Panc1 (cell line): ENCODE measurements at places on chromosomes 12 and 14. TPM values are rescaled to one million over a fixed set of nuclear protein-coding genes. Genes with fewer than 3 reads are reported as not detected.

CFAP54 gene
- total RNA-seq: 0.64 TPM

DNA sequence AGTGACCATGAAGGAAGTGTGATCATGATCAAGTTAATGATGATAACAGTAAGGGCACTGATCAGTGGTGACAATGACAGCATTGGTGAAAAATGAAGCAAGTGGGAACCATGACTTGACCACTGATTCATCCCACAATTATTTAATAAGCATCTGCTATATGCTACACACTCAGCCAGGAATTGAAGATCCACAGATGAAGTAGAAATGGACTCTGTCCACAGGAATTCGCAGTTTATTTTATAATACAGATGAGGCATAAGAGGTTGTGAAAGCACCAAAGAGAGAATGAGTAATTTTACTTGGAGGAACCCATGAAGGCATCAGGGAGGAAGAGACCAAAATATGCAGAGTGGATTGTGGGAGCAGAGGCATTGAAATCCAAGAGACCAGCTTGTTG, 33.8 kb upstream of the SMUG1 start:
- no peak for DNase-seq

GRCh38 chr12:21538061-21538653, 12.1 kb downstream of the SPX start:
- DNase-seq: no peak

GRCh38 chr14:105203057-105203531, 22.0 kb upstream of the NUDT14 start:
- DNase-seq: peak; percentile 7

DNA sequence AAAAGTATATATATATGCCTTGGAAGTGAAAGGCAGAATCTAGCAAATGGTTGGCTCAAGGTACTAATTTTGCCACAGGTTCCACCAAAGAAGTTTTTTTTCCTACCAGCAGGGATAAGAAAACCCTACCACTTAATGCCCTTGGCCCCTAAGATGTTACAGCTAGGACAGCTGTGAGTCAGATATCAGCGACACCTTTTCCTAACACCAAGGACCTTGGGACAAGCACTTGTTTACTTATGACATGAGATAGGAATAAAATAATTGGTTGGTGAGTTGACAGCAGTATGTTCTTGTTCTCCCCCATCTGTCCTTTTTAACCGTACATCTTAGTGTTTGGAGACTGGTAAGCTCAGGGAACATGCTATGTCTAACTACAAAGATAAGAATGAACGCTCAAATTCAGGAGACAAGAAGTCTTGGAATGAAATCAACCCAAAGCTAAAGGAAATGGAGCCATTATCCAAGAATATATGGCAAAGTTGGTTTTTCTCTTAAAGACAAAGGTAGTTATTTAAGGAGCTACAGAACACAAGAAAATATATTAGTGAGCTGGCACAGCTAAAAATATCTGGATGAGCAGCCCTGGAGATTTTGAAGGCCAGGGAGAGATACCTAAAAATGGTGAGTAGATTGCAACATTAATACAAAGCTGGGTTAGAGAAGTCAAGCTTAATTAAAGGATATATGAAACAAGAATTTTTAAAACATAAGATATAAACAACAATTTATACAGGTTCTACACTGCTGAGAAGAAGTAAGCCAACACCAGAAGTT, 126.8 kb downstream of the TMTC1 start:
- no peak for DNase-seq

DNA sequence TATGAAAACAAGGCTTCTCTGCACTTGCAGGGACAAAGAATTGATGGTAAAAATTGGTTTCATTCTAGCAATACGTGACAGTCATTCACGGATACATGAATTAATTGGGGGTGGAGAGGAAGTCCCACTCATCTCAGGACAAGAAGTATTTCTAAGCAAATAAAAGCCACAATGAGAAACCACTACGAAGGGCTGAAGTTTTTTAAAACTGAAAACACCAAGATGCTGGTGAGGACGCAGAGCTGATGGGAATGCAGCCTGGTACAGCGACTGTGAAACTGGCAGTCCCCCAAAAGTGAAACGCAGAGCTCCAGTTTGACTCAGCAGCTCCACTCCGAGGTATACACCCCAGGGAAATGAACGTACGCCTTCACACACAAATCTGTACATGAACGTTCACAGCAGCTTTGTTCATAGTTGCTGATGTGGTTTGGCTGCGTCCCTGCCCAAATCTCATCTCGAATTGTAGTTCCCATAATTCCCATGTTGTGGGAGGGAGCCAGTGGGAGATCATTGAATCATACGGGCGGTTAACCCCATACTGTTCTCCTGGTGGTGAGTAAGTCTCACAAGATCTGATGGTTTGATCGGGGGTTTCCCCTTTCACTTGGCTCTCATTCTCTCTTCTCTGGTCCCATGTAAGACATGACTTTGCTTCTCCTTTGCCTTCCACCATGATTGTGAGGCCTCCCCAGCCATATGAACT, 89.0 kb downstream of the SCARB1 start:
- DNase-seq: no peak

DNA sequence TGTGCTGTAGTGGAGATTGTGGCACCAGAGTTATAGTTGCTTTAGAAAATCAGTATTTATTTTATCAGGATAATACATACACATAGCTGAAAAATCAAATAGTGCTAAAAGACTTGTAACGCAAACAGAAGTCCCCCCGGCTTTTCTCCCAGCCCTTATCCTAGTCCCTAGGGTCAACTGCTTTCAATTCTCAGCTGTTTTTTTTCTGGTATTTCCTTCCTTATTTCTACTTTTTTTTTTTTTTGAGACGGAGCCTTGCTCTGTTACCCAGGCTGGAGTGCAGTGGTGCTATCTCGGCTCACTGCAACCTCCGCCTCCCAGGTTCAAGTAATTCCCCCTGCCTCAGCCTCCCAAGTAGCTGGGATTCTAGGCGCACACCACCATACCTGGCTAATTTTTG, 8.4 kb upstream of the CTDSP2 start:
- DNase-seq: no peak

DNA sequence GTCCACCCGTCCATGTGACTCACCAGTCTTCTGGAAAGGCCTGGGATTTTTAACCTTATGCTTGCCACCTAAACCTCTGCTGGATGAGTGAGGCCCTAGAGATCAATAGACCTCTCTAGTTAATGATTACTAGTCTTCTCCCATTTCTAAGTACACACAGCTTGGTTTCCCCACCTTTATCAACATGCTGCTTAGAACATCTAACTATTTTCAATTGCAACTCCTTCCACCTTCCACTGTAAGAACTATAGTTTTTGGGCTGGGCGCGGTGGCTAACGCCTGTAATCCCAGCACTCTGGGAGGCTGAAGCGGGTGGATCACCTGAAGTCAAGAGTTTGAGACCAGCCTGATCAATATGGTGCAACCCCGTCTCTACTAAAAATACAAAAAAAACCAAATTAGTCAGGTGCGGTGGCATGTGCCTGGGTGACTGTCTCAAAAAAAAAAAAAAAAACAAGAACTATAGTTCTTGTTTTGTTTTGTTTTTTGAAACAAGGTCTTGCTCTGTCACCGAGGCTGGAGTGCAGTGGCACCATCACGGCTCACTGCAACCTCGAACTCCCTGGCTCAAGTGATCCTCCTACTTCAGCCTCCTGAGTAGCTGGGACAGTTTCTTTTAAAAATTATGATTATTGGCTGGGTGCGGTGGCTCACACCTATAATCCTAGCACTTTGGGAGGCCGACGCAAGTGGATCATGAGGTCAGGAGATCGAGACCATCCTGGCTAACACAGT, 18.7 kb upstream of the MDM2 start:
- DNase-seq: no peak

GRCh38 chr14:31371646-31372045, 48.7 kb downstream of the HEATR5A start:
- no peak for DNase-seq

DNA sequence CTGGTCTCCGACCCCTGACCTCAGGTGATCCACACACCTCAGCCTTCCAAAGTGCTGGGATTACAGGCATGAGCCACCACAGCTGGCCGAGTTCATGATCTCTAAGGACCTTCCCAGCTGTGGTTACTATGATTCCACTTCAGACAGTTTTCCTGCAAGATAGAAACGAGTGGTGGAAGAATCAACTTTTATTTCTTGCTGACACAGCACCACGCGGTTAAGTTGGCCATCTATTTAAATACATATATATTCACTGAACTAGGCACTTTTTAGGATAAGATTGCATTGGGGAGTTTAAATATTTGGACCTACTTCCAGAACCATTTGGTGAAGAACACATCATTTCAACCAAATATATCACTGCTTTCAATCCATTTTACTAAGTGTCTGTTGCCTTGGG, 213.4 kb downstream of the TBX5 start:
- DNase-seq: no peak

EML5 gene
- 0.10 TPM for total RNA-seq

NR4A1 gene
- 2.0 TPM for total RNA-seq

FGF6 gene
- total RNA-seq: not detected

DNA sequence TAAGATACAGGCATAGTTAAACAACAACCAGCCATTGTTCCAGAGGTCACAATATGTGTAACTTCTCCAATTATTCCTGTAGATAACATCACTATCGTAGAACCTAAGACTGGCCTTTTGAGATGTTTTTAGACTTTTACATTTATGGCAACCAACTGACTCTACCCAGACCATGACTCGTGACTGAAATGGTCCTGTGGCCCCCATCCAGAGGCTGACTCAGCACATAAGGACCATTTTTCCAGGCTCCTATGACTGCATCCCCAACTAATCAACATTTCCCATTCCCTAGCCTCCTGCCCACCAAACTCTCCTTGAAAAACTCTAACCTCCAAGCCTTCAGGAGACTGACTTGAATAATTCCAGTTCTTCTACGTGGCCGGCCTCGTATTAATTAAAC, 52.6 kb upstream of the NID2 start:
- no peak for DNase-seq

DNA sequence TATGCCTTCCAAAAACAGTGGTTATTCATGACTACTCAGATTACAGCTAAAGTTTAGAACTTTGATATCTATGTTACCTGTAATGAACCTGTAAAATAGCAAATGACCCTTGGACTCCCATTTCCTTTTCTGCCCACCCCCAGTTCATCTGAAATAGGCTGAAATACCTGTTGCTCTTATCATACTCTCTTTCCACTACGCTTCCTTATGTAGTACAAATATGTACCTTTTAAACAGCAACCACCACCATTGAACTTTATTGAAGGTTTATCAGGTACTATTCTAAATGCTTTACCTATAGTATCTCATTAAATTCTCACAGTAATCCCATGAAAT, 239.7 kb downstream of the SSPN start:
- DNase-seq: no peak

DNA sequence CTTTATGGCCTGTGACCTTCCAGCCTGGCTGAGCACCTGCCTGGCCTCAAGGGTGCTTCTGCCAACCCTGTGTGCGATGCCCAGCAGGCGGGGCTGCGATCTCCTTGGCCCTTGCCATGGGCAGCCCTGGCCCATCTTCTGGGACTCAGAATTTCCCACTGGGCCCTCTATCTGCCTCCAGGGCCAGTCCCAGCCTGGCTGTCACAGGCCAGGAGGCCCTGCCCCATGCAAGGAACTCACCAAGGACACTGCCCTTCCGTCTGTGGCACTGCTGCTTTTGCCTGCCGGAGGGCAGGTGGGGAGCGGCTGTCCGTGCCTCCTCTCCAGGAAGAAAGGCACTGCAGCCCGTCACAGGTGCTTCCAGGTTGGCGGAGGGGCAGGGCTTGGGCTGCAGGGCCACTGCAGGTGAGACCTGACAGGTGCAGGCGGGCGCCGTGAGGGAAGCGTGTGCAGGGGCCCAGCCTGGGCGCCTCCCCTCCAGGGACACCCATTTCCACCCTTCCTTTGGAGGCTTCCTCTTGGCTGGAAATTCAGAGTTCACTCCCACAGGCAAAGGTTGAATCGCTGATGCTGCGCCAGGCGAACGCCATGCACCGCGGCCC, 177.8 kb downstream of the KIF26A start:
- DNase-seq: no peak

DNA sequence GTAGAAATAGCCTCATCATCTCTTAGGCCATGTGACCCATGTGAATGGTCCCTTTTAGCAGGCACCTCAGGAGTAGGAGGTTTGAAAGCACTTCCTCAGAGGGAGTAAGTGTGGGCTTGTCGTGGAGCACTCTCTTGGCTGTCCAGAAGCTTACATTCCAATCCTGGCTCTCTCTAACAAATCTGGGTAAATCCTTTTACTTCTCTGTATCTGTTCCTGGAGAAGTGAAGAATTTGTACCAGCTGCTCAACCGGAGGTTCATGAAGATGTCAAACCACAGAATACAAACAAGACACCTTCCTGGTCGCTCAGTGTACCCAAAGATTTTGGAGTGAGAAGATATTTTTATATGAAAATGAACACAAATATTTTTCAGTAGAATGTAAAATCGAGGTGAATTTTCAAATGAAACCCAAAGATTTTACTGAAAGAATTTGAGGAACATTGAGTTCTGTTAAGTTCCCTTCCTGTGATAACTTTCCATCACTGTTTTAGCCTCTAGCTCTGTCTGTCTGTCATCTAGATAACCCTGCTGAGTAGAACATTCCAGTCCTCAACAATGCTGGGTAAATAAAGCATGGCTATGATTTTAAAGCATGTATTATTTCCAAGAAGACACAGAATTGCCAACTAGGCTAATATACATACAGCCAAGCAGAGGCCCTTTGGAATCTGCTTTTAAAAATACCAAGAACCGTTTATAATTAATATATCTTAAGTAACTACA, 263.9 kb upstream of the RGS6 start:
- no peak for DNase-seq
